ENCODE measurements at places on chromosomes 4 and X.

DNA sequence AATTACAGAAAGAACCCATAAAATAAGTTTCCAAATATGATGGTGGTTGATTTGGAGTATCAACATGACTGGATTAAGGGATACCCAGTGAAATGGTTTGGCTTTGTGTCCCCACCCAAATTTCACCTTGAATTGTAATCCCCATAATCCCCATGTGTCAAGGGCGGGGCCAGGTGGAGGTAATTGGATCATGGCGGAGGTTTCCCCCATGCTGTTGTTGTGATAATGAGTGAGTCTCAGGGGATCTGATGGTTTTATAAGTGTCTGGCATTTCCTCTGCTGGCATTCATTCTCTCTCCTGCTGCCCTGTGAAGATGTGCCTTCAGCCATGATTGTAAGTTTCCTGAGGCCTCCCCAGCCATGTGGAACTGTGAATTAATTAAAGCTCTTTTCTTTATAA is 39.1 kb downstream of the WDFY3 start:
- peak; percentile 50 for DNase-seq

- DNase-seq, result no peak
Measured at GRCh38 chr4:99593781-99594641, 19.4 kb downstream of the MTTP start.

- DNase-seq, result peak; percentile 5
Measured at GRCh38 chr4:169437299-169438047, 166.7 kb upstream of the SH3RF1 start.

GRCh38 chr4:149897783-149898182 is 82.1 kb upstream of the IQCM start:
- DNase-seq, result peak; percentile 20

- DNase-seq, result no peak
Measured at GRCh38 chr4:123672987-123673386, 276.4 kb downstream of the SPRY1 start.

All from mesendoderm (in vitro differentiated cells).